Caco-2 (cell line): ENCODE measurements at places on chromosomes 4 and X.
A peak's percentile ranks its signal among the peaks of the same experiment; 100 is the strongest.

DNA sequence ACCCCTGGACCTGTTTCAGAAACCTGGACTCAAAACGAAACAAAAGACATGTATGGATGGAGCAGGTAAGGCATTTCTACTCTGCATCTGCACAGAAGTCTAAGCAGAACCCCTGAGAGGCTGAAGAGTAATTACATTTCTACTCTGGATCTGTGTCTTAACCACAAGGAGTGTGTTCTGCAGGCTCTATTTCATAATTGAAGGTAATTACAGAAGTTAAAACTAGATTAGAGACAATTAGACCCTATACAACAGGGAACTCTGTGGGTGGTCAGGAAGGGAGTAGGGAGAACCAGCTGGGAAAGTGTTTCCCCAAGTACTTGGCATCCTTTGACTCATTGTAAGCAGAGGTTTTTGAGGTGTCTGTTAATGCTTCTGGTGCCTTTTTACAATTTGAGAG, 69.8 kb downstream of the IGSF1 start:
- no peaks in the 10 kb centered on the region for H3K36me3 ChIP-seq
- no peak overlapping the region for H3K27ac ChIP-seq
- H3K4me3 ChIP-seq, result no peak overlapping the region
- H3K27me3 ChIP-seq, result no peaks in the 10 kb centered on the region
- no peak for DNase-seq
- H3K4me1 ChIP-seq, result no peaks in the 10 kb centered on the region

GRCh38 chr4:162151850-162152249, 11.9 kb downstream of the FSTL5 start:
- no peak overlapping the region for H3K4me3 ChIP-seq
- H3K4me1 ChIP-seq, result no peaks in the 10 kb centered on the region
- no peaks in the 10 kb centered on the region for H3K27me3 ChIP-seq
- no peak overlapping the region for H3K27ac ChIP-seq
- H3K36me3 ChIP-seq, result no peaks in the 10 kb centered on the region

GRCh38 chr4:71240094-71240493, 98.7 kb upstream of the SLC4A4 start:
- no peak overlapping the region for H3K4me3 ChIP-seq
- H3K36me3 ChIP-seq, result no peaks in the 10 kb centered on the region
- H3K27me3 ChIP-seq, result no peaks in the 10 kb centered on the region
- H3K4me1 ChIP-seq, result no peaks in the 10 kb centered on the region
- DNase-seq, result no peak

DNA sequence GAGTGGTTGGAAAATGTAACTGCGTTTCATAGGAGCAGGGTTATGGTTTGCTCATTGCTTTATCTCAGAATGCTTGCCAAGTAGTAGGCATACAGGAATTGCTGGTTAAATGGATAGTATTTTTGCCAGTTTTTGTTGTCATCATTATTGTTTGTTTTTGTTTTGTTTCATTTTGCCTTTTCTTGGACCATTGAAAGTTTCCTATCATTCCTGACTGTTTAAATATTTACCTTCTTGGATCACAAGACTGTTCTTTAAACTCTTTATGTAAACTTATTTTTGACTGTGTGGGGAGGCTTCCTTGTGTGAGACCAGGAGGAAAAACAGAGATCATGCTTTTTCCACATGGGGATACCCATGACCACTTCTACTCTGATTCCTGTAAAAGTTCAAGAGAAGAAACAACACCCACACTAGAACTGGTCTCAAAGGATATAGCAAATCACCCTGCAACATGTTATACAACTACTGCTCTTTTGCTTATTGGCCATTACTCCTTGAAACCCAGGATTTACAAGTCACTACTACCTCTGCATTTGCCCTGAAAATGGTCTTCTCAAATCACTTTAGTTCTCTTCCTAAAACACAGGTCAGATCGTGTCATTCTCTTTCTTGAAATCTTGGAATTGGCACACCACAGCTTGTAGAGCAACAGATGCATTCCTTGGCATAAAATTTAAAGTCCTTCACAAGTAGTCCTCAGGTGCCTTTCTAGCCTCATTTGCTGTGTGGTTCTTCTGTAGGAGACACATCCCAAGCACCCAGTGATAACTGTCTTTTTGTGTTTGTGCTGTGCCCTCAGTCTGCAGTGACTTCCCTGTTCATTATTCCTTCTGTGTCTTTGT, 51.3 kb downstream of the FNIP2 start:
- peak overlapping the region; percentile 8 for H3K27ac ChIP-seq
- H3K36me3 ChIP-seq, result no peaks in the 10 kb centered on the region
- H3K4me1 ChIP-seq, result peaks cover 33% of the 10 kb centered on the region
- no peak for DNase-seq
- H3K4me3 ChIP-seq, result no peak overlapping the region

- no peaks in the 10 kb centered on the region for H3K36me3 ChIP-seq
- no peak overlapping the region for H3K4me3 ChIP-seq
- no peak overlapping the region for H3K27ac ChIP-seq
- DNase-seq, result no peak
- no peaks in the 10 kb centered on the region for H3K27me3 ChIP-seq
Observed at GRCh38 chrX:131073607-131074006, 15.5 kb downstream of the ARHGAP36 start.

GRCh38 chrX:39507034-39507433, 590.7 kb downstream of the BCOR start:
- no peaks in the 10 kb centered on the region for H3K27me3 ChIP-seq
- H3K36me3 ChIP-seq, result no peaks in the 10 kb centered on the region
- no peaks in the 10 kb centered on the region for H3K4me1 ChIP-seq
- DNase-seq, result no peak
- H3K27ac ChIP-seq, result no peak overlapping the region

- H3K36me3 ChIP-seq, result no peaks in the 10 kb centered on the region
- DNase-seq, result no peak
- no peaks in the 10 kb centered on the region for H3K27me3 ChIP-seq
Observed at GRCh38 chr4:14043203-14043602, 415.7 kb upstream of the BOD1L1 start.

- no peak overlapping the region for H3K4me3 ChIP-seq
- H3K4me1 ChIP-seq, result no peaks in the 10 kb centered on the region
- H3K36me3 ChIP-seq, result no peaks in the 10 kb centered on the region
- DNase-seq, result no peak
- no peaks in the 10 kb centered on the region for H3K27me3 ChIP-seq
Observed at GRCh38 chr4:149574971-149575370, 240.7 kb downstream of the IQCM start.

GRCh38 chr4:1152290-1152689, 20.1 kb downstream of the SPON2 start:
- DNase-seq, result no peak
- H3K27me3 ChIP-seq, result no peaks in the 10 kb centered on the region; the same call in 1 of the 2 replicates
- H3K4me1 ChIP-seq, result no peaks in the 10 kb centered on the region

DNA sequence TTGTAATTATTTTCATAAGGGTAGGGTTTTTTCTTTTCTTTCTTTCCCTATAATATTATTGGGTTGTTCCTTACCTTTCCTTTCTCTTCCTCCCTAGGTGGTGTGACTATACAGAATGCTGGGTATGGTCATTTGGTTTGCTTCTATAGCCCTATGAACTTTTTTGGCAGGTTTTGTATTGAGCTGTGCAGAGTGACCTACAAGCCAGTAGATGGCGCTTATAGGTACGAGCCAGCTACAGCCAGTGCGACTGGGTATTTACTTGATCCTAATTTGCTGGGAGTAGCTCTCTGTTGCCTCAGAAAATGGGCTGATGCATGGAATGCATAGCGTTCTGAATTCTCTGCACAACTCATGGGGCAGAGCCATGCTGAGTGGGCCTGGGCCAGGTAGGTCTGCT, 423.3 kb downstream of the MAGEE1 start:
- no peaks in the 10 kb centered on the region for H3K27me3 ChIP-seq
- no peak overlapping the region for H3K4me3 ChIP-seq
- H3K27ac ChIP-seq, result no peak overlapping the region
- no peaks in the 10 kb centered on the region for H3K36me3 ChIP-seq
- H3K4me1 ChIP-seq, result no peaks in the 10 kb centered on the region

GRCh38 chrX:151830911-151831310, 81.8 kb upstream of the MAGEA4 start:
- no peaks in the 10 kb centered on the region for H3K36me3 ChIP-seq
- no peak overlapping the region for H3K27ac ChIP-seq
- no peaks in the 10 kb centered on the region for H3K27me3 ChIP-seq
- 0 out of 2 replicates have a peak, but pooled peaks cover 4% of the 10 kb centered on the region for H3K4me1 ChIP-seq
- no peak for DNase-seq

DNA sequence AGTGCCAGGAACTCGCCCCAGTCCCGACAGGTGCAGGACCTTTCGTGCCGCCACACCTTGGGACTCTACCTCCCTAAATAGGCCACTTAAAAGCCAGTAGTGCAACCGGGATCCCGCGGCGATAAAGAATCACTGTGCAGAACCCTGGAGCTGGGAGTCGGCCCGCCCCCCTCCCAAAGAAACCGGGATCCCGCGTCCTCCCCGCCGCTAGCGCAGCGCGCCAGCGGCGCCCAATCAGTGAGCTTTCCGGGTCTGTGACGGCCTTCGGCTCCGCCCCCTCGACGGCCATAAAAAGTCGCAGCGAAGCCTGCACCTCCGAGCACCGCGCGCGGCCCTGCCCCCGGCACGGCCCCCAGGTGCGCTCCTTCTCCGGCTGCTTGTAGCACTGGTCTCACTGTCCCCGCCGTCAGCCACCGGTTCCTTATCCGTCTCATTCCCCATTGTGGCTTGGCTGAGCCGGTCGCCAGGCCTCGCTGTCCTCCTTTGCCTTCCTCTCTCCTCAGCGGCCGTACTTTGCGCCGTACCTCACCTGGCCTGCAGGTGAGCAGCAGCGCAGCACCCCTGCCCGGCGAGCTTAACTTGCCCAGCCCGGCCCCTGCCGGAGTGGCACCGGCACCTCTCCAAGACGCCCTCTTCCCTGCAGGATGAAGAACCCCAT, at the start of gene LRAT:
LRAT (plus strand) TSS at position 318 of the 658 bp plus-strand sequence; CDS start at position 645, 327 bp downstream.
- H3K27ac ChIP-seq, result no peak within 1 kb of the TSS
- peak; percentile 73 for DNase-seq
- 0 out of 2 replicates have a peak, but pooled peaks cover 5% of the 10 kb centered on the region for H3K4me1 ChIP-seq
- H3K4me3 ChIP-seq, result peak within 1 kb of the TSS; percentile 61
- no peaks in the 10 kb centered on the region for H3K36me3 ChIP-seq
- no peaks in the 10 kb centered on the region for H3K27me3 ChIP-seq

- no peaks in the 10 kb centered on the region for H3K36me3 ChIP-seq
- H3K27ac ChIP-seq, result no peak overlapping the region
- H3K4me1 ChIP-seq, result no peaks in the 10 kb centered on the region
- DNase-seq, result no peak
- no peaks in the 10 kb centered on the region for H3K27me3 ChIP-seq
Observed at GRCh38 chr4:22988526-22988925, 295.8 kb downstream of the GBA3 start.

- H3K27ac ChIP-seq, result no peak overlapping the region
- H3K27me3 ChIP-seq, result no peaks in the 10 kb centered on the region
- no peaks in the 10 kb centered on the region for H3K36me3 ChIP-seq
- DNase-seq, result no peak
- no peaks in the 10 kb centered on the region for H3K4me1 ChIP-seq
- no peak overlapping the region for H3K4me3 ChIP-seq
Observed at GRCh38 chrX:115989686-115990085, 180.9 kb upstream of the AGTR2 start.

DNA sequence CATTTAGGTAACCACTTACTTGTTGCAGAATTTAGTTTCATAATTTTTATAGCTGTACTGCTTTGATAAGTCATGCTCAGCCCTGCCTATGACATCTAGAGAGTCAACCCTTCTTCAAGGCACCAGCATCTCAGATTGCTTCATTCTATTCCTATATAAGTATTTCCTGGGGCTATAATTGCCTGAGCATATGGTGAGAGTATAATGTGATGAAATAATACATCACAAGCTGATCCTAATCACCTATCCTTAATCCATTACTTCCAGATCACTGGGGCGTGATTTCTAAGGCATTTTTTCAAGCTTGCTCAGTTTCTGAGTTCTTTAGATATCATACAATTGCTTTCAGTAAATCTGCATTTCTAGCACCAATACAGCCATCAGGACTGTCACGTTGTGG, 200.0 kb upstream of the NPY2R start:
- H3K27me3 ChIP-seq, result no peaks in the 10 kb centered on the region
- H3K36me3 ChIP-seq, result no peaks in the 10 kb centered on the region
- no peak for DNase-seq
- no peak overlapping the region for H3K4me3 ChIP-seq
- no peak overlapping the region for H3K27ac ChIP-seq
